Putamen (tissue), 1 donor: ENCODE measurements at places on chromosomes 11 and 22.

DNA sequence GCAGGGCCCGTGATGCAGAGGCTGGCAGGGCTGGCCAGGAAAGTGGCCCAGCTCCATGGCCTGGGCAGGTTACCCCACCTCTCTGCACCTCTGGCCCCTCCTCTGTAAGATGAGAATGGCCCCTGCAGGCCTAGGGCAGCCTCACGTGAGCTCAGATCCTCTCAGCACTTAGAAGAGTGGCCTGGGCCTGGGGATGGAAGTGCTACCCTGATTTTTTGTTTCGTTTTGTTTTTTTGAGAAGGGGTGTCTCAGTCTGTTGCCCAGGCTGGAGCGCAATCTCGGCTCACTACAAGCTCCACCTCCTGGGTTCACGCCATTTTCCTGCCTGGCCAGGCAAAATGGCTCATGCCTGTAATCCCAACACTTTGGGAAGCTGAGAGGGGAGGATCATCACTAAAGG lies 982 bp downstream of the APOBEC3H start:
- no peak for DNase-seq

GRCh38 chr22:35314161-35314942 lies 14.7 kb downstream of the TOM1 start:
- no peak for DNase-seq

- DNase-seq, result peak; percentile 29
These were observed 689 bp downstream of the RAB39A start for GRCh38 chr11:107928767-107929507.

DNA sequence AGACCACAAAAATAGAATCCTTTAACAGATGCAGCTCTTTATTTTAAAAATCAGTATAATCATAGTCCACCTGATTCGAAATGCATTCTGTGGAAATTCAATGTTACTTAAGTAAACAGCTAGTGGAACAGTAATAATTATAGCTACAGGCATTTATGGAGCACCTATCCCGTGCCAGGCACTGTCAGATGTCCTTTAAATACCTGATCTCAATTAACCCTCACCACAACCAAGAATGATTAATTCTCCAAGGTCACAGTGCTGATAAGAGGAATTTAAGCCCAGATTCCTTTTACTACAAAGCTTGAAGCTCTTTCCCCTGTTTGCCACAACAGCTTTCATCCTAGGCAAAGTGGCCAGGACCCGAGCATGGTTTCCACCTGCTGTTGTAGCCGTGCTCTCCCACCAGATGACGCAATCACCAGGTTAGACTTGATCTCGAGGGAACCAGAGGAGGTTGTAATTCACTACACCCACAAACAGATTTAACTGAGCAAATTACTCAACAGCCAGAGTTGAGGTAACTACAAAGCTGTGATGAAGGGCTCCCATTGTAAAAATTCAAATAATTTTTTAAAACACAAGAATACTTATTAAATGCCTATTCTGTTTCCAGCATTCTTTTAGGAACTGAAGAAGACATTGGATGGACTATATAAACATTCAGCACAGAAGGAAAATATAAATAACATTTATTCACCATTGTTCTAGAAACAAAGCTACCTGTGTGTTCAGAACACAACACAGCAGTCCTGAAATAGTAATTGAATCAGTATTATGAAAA lies 10.3 kb downstream of the PRDM10 start:
- peak; percentile 60 for DNase-seq

DNA sequence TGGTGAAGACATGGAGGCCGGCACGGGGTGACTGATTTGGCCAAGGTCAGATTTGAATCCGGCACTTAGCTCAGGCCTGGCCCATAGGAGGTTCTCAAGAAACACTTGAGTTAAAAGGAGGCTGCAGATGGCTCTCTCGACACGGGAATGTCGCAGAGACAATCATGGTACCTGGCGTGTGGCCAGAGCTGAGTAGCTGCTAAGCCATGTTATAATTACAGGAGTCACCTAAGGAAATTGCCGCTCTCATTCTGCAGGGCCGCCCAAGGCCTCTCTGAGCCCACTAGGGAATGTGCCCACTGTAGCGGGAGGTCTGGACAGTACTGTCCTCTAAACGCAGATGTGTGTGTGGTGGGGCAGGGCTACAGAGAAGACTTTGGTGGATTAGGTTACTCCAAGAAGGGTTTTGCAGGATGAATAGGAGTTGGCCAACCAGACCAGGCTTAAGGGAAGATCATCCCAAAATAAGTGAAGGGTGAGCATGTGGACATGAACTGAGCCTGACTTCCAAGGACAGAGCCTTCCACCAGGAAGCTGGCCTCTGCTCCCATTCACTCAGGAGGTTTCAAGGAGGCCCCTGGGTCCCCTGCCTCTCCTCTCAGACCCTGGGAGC lies 19.3 kb upstream of the PRR5 start:
- no peak for DNase-seq

- DNase-seq, result no peak
These were observed 850.8 kb upstream of the CCDC90B start for GRCh38 chr11:84136926-84137325.

GRCh38 chr11:22699388-22699787 lies 33.0 kb downstream of the GAS2 start:
- DNase-seq, result no peak

- DNase-seq, result no peak
These were observed at the start of gene OR4C16 for GRCh38 chr11:55571828-55572227. Gene OR4C16 (plus strand): TSS chr11:55572128. CDS start chr11:55572128, 0 bp downstream.

DNA sequence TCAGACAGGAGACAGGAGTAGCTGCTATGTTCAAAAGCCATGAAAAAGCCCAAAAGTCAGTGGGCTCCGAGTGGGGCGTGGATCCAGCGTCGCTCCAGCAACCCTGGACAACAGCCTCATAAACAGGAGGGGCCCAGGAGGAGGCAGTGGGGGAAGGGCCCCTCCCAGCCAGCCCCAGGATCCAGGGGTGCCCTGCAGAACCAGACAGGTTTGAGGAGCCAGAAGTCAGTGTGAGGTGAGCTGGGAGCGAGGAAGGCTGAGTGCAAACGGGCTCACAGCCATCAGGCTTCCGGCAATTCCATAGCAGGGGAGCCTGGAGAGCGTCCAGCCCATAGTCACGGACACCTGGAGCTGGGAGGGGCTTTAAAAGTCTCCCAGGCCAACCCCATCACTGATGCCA lies 217.7 kb downstream of the MN1 start:
- DNase-seq, result no peak

DNA sequence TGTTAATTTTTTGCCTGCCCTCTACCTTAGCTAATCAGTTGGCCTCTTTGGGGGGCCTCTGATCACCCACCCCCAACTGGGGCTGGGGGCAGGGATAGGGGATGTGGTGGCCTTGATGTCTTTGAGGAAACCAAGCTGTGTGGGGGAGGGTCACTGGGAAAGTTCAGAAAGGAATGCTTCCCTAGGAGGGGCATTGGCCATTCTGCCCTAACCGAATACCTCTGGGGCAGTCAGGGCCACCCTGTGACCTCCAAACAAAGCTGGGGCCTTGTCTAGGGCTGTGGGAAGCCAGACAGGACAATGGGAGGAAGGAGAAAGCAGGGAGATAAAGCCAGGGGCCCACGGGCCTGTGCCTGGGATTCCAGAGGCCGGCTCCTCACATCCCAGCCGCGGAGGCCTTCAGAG lies 97.5 kb downstream of the TSPAN18 start:
- no peak for DNase-seq

- no peak for DNase-seq
These were observed 26.6 kb downstream of the NUP50 start for GRCh38 chr22:45190202-45190872.

DNA sequence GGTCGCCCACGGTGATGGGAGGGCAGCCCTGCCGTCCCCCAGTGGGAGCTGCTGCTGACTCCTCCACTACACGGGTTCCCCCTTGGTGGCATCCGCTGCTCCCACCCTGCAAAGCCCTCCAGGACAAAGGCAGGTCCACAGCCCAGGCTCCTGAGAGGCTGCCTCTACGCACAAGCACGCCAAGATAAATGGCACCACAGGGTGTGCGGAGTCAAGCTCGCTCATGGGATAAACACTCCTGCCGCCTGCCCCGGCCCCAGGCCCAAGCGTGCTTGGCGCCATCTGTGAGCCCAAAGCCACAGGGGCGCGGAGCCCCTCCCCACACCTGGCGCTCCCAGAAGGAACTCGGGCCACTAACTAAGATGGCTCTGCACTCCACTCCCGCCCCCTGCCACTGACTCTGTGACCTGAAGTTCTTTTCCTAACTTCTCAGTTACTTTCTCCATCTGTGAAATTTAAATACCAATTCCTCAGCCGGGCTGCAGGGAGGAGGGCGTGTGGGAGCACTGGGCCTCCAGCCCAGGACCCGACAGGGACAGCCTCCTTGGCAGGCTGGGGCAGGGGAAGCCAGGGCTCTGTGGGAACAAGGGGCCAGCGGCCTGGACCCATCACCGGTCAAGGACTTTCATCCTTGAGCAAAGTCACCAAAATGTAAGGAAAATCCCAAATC lies 14.9 kb downstream of the EHD1 start:
- no peak for DNase-seq

- DNase-seq, result no peak
These were observed 4.7 kb upstream of the KDM2A start for GRCh38 chr11:67114275-67114896.

DNA sequence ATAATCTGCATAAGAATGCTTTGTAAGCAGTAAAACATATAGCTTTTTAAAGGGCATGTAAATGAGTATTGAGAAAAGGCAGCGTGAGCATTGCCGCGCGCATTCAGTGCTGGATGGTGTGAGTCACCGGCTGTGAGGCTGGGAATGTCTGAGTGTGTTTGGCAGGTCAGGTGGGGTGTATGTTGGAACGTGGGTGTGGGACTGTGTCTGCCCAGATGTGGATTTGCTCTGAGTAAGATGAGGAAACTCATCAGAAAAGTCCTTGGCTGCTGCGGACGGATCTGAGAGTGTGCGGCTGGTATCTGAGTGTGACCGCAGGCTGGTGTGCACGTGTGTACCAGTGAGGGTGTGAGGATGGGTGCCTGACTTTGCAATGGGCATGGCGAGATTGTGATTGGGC lies 66.2 kb upstream of the NECTIN1 start:
- no peak for DNase-seq
